ENCODE measurements at places on chromosomes 4 and X.
A peak's percentile ranks its signal among the peaks of the same experiment; 100 is the strongest.

- no peak for DNase-seq
Measured at GRCh38 chr4:137266511-137266910, 265.8 kb downstream of the PCDH18 start.

DNA sequence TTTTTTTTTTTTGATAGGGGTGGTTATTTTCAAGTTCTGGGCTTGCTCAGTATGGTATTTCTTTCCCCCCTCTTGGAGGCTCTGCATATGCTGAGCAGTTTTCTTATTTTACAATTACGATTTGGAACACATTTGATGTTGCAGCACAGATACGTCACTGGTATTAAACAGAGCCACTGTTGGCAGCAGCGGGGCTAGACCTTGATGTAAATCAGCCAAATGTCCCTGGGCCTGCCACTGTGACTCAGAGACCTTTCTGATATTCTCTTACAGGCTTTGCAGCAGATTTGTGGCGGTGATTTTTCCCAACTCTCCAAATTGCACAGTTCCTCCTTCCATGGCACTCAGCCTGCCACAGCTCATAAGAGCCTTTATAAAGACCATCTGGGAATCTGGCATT is 81.1 kb downstream of the VMA21 start:
- DNase-seq, result no peak

DNA sequence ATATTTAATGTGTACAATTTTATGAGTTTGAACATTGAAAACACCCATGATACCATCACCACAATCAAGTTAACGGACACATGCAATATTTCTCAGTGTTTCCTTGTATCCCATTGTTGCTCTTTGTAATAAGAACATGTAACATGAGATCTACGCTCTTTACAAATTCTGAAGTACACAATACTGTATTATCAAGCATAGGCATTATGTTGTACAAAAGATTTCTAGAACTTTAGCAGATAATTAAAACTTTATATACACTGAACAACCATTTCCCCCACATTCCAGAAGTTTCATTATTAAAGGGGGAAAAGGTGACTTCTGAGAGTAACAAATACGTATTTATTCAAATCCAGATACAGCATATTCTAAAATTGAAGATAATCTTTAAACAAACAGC is 114.5 kb downstream of the SLC10A7 start:
- no peak for DNase-seq

DNA sequence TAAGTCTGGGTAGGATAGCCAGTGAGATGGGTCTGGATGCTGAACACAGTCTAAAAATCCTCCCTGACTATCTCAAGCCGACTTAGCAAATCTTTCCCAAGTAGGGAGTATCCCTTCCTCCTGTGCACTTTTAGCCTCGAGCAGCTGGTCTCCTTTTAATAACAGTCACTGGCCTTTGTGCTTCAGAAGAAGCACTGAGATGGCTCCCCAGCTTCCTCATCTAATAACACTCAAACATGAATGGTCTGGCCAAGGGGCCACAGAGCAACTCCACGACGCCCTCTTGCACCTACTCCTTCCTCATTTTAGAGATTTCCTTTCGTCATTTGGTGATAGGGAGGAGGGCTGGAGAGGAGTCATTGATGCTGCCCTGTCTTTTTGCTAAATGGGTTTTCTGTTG is 78.8 kb upstream of the TMEM150C start:
- peak; percentile 76 for DNase-seq

DNA sequence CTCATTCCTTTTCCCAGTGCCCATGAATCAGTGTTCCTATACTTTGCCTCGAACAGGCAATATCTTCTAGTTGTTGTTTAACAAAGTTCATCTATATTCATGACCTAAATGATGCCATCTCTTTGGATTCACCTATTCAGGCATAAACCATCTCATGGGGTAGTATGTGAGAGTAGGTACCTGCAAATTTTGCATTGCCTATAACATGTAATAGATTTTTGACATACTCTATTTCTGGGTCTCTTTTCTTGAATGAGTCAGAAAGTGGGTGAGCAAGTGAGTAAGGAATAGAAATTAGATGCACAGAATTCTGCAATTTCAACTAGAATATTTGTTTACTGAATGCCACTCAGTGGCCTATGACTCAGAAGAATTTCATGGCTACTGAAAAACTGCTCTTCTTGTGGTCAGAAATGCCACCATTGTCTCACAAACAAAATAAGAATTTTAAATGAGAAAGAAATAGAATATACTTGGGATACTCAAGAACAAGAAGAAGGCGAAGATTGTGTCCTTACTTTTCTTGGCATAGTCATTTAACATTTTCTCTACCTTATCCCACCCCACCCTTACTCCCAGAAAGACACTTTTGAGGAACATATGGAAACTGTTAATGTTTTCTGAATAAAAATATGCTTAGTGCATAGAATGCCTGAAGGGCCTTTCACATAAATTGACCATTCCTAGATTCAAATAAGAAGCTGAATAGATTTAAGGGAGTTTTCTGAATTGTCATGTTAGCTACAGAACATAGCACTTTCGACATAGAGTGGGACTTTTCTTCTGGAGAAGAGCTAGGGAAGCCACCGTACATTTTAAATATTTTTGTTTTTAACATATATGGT is 86.8 kb downstream of the HHIP start:
- DNase-seq, result no peak

DNA sequence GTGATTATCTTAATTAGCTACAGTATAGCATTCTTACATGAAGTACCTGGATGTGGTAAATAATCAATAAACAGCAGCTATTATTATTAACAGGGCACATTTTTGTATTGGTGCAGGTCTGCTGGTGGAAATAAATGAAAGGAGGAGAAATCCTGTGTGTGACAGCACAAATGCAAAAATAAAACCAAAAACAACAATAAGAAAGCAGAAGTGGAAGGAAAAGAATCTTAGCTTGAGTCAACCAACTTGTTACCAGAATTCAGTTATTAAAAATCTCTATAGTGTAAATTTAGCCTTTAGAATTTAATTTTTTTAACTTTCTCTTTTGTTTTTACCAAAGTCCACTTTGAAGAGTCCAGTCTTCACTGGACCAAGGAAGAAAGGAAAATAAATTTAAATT is 63.1 kb upstream of the LSM6 start:
- peak; percentile 22 for DNase-seq

GRCh38 chr4:181078196-181078595 is 1165.0 kb upstream of the TENM3 start:
- DNase-seq, result no peak
